CD4-positive, alpha-beta T cell treated with Interleukin-6 for 4 hours (primary cell): ENCODE measurements at places on chromosomes 7 and 10.

DNA sequence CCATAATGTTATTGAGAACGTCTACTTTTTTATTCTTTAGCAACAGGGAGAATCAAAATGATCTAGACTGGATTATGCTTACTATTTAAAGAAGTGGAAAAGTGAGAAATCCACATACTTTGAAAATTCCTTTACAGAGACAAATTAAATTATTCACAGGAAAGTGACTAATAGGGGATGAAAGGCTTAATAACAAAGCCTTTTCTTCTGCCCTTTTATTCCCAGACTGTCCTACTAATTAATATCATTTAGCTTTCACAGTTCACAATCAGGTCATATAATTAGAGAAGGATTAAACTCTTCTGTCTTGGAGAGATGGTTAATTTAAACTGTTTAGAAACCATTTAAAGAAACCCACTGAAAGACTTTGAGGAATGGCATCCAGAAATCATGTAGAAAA lies 58.8 kb downstream of the ARL4A start:
- DNase-seq: no peak

GRCh38 chr7:35263396-35263795 lies 9.5 kb upstream of the TBX20 start:
- DNase-seq: no peak

- DNase-seq: no peak
These were observed 219.2 kb downstream of the CAMK1D start for GRCh38 chr10:12568391-12569009.

GRCh38 chr10:5500910-5501309 lies 1.5 kb upstream of the CALML5 start:
- no peak for DNase-seq

- DNase-seq: no peak
These were observed 194.1 kb downstream of the CACNB2 start for GRCh38 chr10:18334116-18334867.

- DNase-seq: no peak
These were observed 32.6 kb downstream of the GBX1 start for GRCh38 chr7:151134743-151135524.

- DNase-seq: no peak
These were observed 120.2 kb upstream of the LRRTM3 start for GRCh38 chr10:66805612-66806011.

DNA sequence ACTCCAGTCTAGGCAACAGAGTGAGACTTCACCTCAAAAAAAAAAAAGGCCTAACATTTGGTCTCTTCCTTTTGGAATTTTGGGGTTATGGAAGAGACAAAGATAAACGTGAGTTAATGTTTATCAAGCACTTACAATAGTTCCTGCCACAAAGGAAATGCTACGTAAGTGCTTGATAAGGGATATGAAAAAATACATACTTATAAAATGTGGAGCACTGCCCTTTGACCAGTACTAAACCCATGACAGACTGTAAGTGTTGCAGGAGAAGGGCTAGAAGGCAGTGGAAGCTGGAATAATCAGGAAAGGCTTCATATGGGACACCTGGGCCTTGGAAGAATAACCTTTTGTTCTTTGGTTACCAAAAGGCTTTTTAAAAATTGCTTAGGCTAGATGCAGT lies 25.5 kb downstream of the TMEM248 start:
- no peak for DNase-seq

- no peak for DNase-seq
These were observed 261.4 kb upstream of the YAE1 start for GRCh38 chr7:39304668-39305405.

- DNase-seq: no peak
These were observed 35.2 kb downstream of the CYP17A1 start for GRCh38 chr10:102801978-102802377.

GRCh38 chr10:7471720-7472367 lies 61.0 kb upstream of the SFMBT2 start:
- DNase-seq: peak; percentile 23

- no peak for DNase-seq
These were observed 29.3 kb upstream of the NFE2L3 start for GRCh38 chr7:26122745-26123144.

GRCh38 chr10:71443676-71444075 lies 47.0 kb downstream of the CDH23 start:
- no peak for DNase-seq

- peak; percentile 50 for DNase-seq
These were observed 19.1 kb downstream of the DNAJB12 start for GRCh38 chr10:72335394-72336258.

GRCh38 chr10:61961278-61961677 lies 59.8 kb downstream of the ARID5B start:
- peak; percentile 25 for DNase-seq

GRCh38 chr7:1176891-1177373 lies 16.9 kb upstream of the ZFAND2A start:
- peak; percentile 79 for DNase-seq
